Mucosa of descending colon (tissue), 3 donors: ENCODE measurements at places on chromosomes 7 and 10.

DNA sequence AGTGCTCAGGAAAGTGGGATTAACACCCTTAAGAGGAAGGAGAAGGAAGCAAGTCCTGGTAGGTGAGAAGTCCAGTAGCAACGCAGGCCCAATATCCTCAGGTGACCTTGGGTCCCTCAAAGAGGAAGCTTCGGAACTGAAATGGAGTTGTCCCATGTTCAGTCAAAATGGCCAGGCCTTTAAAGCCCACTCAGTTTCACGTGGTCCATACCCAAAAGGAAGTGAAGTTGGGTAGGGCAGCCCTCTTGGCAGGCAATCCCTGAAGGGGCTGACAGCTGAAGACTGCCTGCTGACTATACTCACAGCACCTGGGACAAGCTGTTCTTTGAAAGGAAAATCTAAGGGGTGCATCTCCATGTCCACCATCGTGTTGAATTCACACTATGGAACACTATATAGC is 3.0 kb downstream of the GSAP start:
- no peak for DNase-seq

- no peak for DNase-seq
Observed at GRCh38 chr10:79179164-79179956, 110.6 kb downstream of the ZMIZ1 start.

GRCh38 chr10:35006836-35007235 is 83.3 kb downstream of the CUL2 start:
- DNase-seq: no peak

GRCh38 chr7:48741545-48741944 is 182.8 kb upstream of the CDC14C start:
- no peak for DNase-seq

GRCh38 chr7:51732116-51732515 is 415.5 kb upstream of the COBL start:
- DNase-seq: no peak

GRCh38 chr7:116862951-116863670 is 724 bp downstream of the CAPZA2 start:
- DNase-seq: peak; percentile 37

DNA sequence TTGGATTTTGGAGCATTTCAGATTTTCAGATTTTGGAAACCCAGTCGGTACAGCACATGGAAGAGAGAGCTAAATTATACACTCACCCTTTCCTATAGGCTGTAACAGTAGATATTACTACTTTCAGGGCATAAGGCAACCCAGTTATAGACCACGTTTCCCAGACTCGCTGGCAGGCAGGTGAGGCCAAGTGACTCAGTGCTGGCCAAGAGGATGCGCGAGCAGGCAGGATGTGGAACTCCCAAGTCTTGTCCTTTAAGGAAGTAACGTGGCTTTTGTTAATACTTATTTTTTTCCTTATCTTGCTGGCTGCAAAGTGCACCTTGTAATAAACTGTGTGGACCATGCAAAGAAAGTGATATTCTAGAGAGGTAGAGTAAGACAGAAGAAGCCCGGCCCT is 1160.1 kb downstream of the GATA3 start:
- DNase-seq: no peak

DNA sequence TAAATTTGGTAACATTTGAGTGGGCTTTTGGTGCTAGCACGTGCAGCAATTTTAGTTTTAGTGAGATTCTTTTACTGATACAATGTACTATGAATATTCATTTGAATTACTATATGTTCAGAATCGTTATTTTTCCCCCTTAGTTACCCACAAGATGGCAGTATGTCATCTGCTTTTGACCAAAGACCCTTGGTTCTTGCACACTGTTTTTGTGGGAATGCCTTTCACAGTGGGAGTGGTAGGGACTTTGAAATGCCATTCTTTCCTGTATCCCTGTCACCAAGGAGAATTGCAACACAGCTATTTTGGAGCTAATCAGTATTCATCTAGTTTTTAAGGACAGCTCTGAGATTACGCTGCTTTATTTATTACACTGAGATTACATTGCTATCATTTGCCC is 40.6 kb downstream of the SEC23IP start:
- no peak for DNase-seq

GRCh38 chr10:58373442-58373827 is 11.8 kb upstream of the TFAM start:
- no peak for DNase-seq

- no peak for DNase-seq
Observed at GRCh38 chr10:83252169-83252568, 887.1 kb upstream of the GHITM start.

DNA sequence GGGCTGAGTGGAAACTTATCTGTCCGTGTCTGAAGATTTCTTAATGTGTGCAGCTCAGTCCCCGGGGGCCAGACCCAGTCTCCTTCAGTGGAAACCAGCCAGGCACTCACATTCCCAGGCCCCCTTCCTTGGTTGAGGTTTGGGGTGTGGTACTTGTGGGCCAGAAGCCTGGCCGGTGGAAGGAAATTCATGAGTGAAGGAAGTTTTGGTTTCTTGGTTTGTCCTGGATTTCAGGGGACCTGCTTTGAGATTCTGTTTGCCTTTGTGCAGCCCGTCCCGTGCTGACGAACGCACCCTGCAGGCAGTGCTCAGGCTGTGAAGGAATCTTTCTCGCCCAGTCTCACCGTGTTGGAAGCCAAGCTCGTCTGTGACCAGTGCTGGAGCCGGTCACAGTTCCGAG is 2.9 kb downstream of the INPP5A start:
- DNase-seq: peak; percentile 29

- no peak for DNase-seq
Observed at GRCh38 chr7:45267262-45267661, 109.7 kb downstream of the RAMP3 start.

- DNase-seq: no peak
Observed at GRCh38 chr7:78765943-78766729, 687.3 kb downstream of the MAGI2 start.

DNA sequence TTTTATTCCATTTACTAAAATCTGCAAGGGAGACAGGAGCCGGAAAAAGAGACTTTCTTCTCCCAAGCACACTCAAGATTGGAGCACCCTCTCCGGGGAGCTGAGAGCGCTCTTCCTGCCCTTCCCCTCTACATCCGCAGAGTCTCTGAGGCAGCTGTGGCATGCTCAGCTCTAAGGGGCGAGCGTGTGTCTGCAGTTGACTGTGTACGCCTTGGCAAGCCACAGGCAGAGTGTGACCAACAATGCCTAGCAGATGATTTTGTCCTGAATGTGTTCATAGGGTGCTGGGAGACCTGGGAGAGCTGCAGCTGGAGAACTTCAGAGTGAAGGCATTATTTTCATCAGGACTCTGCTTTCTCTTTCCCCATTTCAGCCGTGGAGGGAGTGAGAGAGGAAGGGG is 20.7 kb downstream of the MTURN start:
- no peak for DNase-seq

DNA sequence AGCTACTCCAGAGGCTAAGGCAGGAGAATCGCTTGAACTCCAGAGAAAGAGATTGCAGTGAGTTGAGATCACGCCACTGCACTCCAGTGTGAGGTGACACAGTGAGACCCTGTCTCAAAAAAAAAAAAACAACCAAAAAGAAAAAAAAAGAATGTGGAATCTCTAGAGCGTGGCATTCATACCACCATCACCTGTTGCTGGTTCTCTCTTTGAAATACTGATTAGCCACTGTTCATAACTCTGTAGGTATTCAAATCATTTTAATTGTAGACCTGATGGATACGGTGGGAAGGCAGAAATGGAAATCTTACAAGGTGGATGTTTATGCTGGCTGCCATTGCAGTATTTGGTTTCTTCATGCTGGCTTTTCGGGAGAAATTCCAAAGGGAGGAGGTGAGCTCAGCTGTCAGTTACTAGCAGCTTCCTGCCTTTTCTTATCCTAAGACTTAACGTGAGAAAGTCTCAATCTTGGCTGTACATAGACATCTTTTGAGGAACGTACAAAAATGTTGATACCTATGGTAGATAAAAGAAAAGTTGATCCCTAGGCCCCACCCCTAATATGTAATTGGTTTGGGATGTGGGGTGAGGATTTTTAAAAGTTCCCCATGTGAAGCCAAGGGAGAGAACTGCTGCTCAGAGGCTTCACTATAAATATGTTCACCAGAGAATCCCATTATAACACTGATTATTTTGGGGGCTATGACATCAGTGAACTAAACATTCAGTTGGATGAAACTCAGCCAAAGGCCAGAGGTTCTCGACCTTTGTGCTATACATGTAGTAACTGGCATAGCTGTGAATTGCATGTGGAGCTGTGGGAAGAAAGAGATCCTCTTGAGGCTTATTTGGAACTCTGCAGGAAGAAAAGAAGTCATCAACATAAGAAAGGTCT is 26.9 kb upstream of the MKLN1 start:
- no peak for DNase-seq

DNA sequence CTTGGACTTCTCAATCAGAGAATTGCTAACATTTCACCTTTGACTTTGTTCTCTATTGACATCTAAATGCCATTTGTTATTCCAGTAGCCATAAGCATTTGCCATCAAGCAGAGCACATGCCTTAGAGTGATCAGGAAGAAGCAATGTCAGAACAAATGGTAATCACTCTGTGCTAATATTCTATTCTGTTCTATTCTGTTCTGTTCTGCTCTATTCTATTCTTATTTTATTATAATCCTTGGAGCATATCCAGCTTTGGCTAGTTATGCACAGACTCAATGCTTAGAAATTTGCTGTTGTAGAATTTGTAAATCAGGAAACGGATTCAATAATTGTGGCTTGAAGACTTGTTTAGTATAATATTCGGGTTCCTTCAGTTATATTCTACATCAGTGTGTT is 175.4 kb downstream of the EXOC4 start:
- no peak for DNase-seq

- no peak for DNase-seq
Observed at GRCh38 chr7:91713669-91714068, 166.8 kb downstream of the MTERF1 start.

GRCh38 chr10:100779329-100779728 is 33.9 kb downstream of the PAX2 start:
- no peak for DNase-seq

GRCh38 chr7:55486991-55487390 is 85.3 kb downstream of the VOPP1 start:
- no peak for DNase-seq

DNA sequence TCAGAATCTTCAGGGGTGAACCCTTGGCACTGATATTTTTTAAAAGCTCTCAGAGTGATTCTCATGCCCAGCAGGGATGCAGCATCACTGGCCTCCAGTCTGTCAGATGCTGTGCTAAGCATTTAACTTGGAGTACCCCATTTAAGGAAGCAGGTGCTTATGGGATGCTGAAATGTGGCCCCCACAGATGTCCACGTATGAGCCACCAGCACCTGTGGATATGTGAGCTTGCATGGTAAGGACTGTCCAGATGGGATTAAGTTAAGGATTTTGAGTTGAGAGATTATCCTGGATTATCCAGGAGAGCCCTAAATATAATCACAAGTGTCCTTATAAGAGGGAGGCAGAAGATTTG is 17.7 kb downstream of the CHST3 start:
- DNase-seq: no peak

- no peak for DNase-seq
Observed at GRCh38 chr7:1142051-1142635, 17.9 kb downstream of the ZFAND2A start.

DNA sequence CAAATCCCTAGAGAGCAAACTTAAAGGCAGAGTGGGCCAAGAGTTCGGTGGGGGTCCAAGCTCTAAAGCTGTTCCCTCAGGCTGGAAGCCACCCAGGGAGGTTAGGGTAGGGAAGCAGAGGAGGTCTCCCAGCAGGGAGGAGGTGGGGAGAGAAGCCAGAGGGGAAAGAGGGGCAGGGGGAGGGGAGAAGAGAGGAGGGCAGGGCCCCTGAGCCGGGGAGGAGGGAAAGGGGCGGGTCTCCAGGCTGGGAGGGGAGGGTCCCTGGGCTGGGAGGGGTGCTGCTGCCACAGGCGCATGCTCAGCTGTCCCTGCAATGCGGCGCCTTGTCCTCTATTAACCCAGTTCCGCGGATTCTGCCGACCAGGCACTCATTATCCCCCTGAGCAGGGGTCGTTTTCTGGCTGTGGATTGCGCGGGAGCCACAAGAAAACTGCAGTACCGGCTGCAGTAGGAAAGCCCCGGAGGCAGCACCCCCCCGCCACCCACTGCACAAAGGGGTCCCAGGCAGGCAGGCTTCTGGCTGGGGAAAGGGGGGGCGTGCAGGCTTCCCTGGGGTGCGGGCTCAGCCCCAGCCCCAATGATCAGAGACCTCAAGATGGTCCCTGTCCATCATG is 49.3 kb downstream of the CAMK2B start:
- no peak for DNase-seq

DNA sequence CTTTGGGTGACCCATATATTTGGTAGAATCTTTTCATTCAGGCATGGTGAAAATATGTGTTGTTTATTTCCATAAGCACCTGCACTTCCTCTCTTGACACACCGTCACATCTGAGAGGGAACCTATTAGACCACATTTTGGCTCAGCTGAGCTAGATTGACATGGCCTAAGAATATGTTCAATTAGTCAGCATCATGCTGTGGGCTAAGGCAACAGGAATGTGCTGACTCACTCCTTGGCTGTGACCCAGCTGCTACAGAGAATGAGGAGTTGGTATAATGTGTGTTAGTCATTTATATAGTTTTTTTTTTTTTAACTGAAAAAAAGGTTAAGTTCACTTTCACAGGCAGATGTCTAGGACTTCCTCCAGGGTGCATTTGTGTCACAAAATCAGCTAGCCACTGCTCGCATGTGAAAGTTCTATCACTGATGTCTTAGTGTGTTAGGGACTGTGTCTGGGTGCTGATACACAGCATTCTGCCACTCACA is 180.6 kb downstream of the SEMA3E start:
- peak; percentile 53 for DNase-seq

DNA sequence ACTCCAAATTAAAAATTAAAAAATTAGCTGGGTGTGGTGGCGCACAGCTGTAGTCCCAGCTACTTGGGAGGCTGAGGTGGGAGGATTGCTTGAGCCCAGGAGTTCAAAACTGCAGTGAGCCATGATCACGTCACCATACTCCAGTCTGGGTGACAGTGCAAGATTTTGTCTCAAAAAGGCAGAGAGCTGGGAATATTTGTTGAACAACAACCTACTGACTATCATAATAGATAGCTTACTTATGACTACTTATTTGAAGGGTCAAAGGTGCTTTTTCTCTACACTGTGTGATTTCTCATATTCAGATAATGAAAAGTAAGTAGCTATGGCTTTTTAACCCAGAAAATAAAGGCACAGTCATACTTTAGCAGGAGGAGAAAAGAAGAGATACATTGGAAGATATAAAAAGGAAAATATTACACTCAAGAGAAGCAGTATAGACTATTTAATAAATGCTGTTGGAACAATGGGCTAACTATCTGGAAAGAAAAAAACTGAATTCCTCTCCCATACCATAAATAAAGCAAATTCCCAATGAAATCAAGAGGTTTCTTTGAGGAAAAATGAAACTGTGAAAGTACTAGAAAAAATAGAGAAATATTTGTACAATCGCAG is 6.7 kb downstream of the GSDME start:
- no peak for DNase-seq
